Testis (tissue), 5 donors: ENCODE measurements at places on chromosomes 1 and 21. TPM values are rescaled to one million over a fixed set of nuclear protein-coding genes. Genes with fewer than 3 reads are reported as not detected.

DNA sequence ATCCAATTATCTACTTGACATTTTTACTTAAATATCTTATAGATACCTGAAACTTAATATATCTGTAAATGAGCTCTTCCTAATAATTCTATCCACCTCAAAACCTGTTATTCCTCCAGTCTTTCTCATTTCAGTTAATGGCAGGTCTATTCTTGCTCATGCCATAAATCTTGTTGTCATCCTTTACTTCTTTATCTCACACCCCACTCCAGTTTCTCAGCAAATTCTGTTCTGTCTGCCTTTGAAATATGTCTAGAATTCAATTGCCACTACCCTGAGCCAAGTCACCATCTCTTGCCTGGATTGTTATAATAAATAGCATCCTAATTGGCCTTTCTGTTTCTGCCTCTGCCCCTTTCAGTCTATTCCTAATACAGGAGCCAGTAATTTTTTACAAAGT lies 105.8 kb downstream of the MAN1A2 start:
- no peaks in the 10 kb centered on the region for H3K27me3 ChIP-seq
- no peaks in the 10 kb centered on the region for H3K36me3 ChIP-seq
- no peak for DNase-seq

GRCh38 chr1:32960342-32960741 lies 4.3 kb downstream of the RNF19B start:
- no peaks in the 10 kb centered on the region for H3K36me3 ChIP-seq
- no peaks in the 10 kb centered on the region for H3K27me3 ChIP-seq
- DNase-seq = peak; percentile 72
- H3K27ac ChIP-seq = peak overlapping the region; percentile 42
- H3K4me3 ChIP-seq = no peak overlapping the region

Gene AURKAIP1
- total RNA-seq = 224 TPM

Gene PLD5
- 0.63 TPM for total RNA-seq

GRCh38 chr1:156371553-156372264 lies 2.7 kb downstream of the RHBG start:
- H3K4me1 ChIP-seq = peaks cover 8% of the 10 kb centered on the region
- no peak overlapping the region for H3K27ac ChIP-seq
- H3K27me3 ChIP-seq = no peaks in the 10 kb centered on the region
- no peaks in the 10 kb centered on the region for H3K36me3 ChIP-seq

- H3K27ac ChIP-seq = no peak overlapping the region
- no peaks in the 10 kb centered on the region for H3K36me3 ChIP-seq
- no peak overlapping the region for H3K4me3 ChIP-seq
- DNase-seq = no peak
- H3K4me1 ChIP-seq = no peaks in the 10 kb centered on the region
- no peaks in the 10 kb centered on the region for H3K27me3 ChIP-seq
These were observed 305.3 kb downstream of the KCNT2 start for GRCh38 chr1:196302981-196303380.

Gene RNU1-2
- total RNA-seq = under 0.01 TPM

DNA sequence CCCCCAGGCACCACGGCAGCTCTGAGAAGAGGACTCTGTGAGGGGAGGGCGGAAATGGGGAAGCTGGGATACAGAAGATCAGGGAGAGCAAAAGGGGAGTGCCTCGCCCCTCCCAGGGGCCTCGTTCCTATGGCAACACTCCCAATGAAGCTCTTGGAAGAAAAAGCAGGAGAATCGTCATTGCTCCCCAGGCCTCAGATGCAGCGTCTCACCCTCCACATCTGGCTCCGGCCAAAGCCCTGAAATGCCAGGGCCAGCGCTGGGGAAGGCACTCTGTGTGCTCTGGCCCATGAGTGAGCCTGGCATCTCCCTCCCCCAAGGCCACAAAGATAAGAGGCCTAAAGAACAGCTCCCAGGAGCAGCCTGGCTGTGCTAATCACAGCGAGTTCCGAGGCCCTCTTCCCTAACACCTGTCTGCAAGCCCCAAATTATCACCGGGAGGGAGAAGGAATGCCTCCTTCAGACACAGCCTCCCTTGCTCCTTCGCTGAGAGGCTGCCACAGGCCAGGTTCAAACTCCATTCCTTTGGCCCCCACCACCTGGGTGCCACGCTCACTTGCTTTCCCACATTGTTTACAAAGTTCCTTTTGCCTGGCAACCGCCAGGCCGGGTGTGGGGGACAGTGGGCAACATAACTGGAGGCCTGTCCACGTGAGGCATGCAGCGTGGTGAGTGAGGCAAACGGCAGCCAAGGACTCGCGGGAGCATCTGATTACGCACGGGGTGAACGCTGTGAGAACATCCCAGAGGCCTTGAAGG lies 27.8 kb downstream of the ECE1 start:
- H3K4me3 ChIP-seq = no peak overlapping the region
- no peaks in the 10 kb centered on the region for H3K36me3 ChIP-seq

DNA sequence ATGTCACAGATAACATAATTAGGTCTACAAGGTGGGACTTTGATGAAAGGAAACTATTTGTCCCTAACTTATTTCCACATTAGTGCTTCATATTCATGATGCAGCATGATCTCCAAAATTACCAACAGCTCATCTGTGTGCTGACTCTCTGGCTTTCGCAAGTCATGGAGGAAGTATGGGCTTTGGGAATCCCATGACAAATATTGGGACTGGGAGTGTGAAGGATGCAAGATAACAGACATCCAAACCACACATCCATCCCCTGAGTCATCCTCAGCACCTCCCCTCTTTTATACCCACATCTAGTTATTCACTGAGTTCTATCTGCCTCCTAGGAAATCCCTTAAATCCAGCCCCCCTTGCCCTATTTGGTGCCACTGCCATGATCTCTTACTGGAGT lies 102.8 kb upstream of the COL24A1 start:
- no peak for DNase-seq
- no peaks in the 10 kb centered on the region for H3K4me1 ChIP-seq
- H3K27ac ChIP-seq = no peak overlapping the region
- H3K4me3 ChIP-seq = no peak overlapping the region
- H3K36me3 ChIP-seq = no peaks in the 10 kb centered on the region
